AML-193 (cell line): ENCODE measurements at places on chromosomes 5 and 9.

- DNase-seq: no peak
Measured at GRCh38 chr5:8828596-8829322, 717.1 kb downstream of the SEMA5A start.

DNA sequence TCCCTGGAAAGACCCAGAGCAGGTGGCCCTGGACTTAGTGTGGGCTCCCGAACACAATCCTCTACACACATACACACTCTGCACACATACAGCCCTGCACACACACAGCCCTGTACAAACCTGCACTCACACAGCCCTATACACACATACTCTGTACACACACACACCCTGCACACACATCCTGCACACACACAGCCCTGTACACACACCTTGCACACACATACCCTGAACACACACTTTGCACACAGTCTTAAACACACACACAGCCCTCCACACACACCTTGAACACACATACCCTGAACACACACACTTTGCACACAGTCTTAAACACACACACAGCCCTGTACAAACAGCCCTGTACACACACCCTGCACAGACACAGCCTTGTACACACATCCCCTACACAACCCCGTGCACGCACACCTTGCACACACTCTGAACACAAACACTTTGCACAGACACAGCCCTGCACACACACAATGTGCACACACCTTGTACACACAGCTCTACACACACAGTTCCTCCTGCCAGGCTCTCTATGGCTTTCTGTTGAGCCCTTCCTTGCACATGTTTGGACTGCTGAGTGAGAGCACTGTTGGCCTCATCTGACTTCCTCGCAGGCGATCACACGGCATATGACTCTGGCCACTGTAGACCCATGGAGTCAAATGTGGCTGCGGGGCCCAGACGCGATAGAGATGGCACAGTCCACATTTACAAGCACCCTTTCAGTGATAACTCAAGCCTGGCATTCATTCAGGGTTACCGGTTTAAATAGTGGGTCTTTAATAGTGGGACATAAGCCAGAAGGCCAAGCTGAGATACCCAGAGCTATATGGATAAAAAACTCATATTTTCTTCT is 245.7 kb upstream of the IRX1 start:
- DNase-seq: no peak

DNA sequence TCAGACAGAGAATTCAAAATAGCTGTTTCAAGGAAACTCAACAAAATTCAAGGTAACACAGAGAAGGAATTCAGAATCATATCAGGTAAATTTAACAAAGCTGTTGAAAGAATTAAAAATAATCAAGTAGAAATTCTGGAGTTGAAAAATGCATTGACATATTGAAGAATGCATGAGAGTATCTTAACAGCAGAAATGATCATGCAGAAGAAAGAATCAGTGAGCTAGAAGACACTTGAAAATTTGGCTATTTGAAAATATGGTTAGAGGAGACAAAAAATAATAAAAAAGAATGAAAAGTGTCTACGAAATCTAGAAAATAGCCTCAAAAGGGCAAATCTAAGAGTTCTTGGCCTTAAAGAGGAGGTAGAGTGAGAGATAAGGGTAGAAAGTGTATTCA is 22.9 kb downstream of the LMBRD2 start:
- no peak for DNase-seq

DNA sequence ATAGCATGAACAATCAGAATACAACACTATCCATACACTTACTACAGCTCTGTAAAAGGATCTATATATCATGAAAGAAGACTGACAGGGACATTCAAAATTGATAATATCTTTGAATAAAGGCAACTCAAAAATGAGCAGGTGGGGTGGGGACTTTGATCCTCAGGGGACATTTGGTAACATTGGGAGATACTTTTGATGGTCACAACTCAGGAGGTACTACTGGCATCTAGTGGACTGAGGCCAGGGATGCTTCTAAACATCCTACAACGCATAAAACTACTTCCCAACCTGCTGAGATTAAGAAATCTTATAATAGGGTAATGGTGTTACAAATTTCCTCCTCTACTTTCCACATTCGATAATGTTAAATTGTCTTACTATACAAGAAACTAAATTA is 243.9 kb downstream of the ARL15 start:
- no peak for DNase-seq

GRCh38 chr9:110871736-110872135 is 166.5 kb downstream of the LPAR1 start:
- no peak for DNase-seq

DNA sequence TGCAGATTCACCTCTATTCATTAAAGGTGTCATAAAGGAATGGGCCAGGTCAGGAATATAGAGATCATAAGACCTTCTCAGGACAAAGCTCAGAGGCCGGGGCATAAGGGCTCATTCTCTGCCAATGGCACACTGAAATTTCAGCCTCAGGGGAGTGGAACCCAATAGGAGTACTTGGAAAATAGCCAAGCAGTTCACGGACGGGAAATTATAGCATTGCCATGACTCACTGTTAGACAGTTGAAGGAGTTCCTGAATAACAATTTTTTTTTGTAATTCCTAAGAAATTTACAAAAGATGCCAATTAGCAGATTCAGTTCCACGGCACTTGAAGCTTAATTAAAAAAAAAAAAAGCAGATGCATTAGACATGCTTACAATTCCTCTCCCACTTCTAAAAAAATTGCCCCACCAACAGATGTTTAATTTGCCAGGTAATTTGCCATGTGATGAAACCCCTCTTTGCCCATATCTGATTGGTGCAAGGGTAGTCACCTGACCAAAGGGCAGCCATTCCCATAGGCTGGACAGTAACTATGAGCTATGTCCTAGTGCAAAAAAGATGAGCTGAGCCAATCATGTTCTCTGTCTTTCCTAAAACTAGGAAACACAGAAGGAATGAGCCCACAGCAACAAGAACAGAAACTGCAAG is 58.6 kb downstream of the PTCD2 start:
- DNase-seq: no peak

GRCh38 chr5:169298193-169298592 is 2.7 kb downstream of the SLIT3 start:
- DNase-seq: no peak

- DNase-seq: peak; percentile 69
Measured at GRCh38 chr5:159240301-159240870, 22.7 kb upstream of the UBLCP1 start.

GRCh38 chr5:618450-618849 is 6.3 kb downstream of the CEP72 start:
- DNase-seq: no peak

- DNase-seq: no peak
Measured at GRCh38 chr9:6590772-6591384, 54.7 kb downstream of the GLDC start.

DNA sequence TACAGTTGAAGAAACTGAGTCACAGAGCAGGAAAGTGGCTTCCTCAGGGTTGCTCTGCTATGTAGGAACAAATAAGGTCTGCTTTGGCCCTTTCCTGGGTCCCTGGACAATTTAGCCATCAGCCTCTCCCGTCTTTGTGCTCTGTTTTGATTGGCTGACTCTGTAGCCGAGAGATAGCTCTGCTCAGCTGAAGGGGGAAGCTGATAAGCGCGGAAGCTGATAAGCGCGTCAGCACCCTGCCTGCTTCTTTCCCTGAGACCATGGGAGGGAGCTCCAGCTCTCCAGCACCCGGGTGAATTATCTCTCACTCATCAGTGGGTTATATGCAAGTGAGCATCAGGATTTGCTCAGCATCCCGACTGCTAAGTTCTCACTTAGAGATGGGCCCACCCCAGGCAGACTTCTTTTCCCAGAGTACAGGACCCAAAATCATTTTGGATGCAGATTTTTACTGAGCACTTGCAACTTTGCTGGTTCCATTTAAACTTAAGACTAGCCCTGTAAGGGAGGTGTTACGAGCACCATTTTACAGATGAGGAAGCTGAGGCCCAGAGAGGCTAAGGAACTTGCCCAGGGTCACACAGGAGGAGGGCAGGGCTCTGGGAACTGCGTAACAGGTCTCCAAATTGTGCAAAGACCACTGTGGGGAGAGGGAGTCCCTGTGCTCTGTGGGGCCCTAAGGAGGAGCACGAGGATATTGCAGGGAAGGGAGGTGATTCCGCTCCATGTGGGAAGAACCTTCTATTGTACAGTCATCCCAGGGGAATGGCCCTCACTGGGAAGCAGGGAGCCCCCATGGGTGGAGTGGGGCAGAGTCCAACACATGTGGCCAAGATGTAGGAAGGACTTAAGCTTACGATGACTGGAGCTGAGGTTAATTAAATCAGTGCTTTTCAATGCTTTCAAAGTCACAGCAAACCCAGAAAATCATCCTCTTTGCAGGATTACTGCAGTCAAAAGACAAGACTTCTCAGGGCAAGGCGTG is 83.7 kb upstream of the ORM1 start:
- no peak for DNase-seq

GRCh38 chr5:169811680-169812079 is 168.6 kb downstream of the INSYN2B start:
- no peak for DNase-seq

- DNase-seq: peak; percentile 12
Measured at GRCh38 chr9:126523611-126524111, 90.1 kb upstream of the LMX1B start.

GRCh38 chr5:74404574-74405508 is 235.7 kb downstream of the ENC1 start:
- DNase-seq: no peak

DNA sequence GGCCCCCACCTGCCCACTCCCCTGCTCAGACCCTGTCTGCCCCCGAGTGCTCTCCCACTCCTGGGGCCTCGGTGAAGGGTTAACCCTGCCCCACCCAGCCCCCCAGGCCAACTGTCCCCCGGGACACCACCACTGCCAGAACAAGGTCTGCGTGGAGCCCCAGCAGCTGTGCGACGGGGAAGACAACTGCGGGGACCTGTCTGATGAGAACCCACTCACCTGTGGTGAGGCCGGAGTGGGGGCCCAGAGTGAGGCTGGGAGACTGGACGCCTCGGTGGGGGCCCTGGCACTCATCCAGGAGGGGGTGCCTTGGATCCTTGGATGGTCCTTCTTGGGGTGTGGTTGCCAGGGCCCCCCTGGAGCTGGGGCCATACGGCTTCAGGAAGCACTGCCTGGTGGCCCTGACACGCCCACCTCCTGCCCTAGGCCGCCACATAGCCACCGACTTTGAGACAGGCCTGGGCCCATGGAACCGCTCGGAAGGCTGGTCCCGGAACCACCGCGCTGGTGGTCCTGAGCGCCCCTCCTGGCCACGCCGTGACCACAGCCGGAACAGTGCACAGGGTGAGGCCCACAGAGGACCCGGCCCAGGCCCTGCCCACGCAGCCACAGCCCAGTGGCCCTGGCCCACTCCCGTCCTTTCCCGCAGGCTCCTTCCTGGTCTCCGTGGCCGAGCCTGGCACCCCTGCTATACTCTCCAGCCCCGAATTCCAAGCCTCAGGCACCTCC is 2.1 kb downstream of the MAMDC4 start:
- DNase-seq: no peak

DNA sequence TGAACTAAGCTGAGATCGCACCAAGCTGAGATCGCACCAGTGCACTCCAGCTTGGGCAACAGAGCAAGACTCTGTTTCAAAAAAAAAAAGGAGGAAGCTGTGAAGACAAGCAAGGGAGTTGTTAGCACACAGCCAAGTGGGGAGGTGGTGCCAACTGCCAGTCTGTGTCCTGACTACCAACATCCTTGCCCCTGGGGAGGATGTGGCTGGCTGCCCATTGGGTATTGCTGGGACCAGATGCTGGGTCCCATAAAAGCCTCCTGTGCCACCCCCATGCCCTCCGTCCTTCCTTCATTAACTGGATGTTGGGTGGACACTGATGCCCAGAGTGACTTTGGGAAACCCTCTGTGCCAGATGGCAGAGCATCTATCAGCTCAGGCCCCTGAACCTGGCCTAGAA is 157.1 kb upstream of the COL5A1 start:
- no peak for DNase-seq

- DNase-seq: no peak
Measured at GRCh38 chr9:69380811-69381210, 55.8 kb downstream of the ENTREP1 start.

DNA sequence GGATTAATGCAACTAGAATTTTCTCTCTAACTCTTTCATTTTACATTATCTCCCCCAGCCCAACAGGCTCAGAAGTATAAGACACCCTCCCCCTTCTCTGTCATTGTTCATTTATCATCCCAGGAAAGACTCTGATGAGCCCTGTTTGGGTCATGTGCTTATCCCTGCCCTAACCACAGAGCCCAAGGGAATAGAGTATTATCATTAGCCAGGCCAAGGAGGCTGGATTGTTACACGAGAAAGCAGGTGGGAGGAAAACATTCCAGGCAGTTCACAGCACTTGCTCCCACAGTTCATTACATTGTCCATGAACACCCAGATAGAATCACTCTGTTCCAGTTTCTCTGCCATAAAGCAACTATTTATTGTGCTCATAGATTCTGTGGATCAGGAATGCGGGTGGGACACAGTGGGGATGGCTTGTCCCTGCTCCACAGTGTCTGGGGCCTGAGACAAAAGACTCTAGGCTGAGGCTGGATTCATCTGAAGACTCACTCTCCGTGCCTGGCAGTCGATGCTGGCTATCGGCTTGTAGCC is 59.5 kb upstream of the TMEM215 start:
- no peak for DNase-seq

GRCh38 chr5:113059232-113060040 is 82.8 kb downstream of the DCP2 start:
- DNase-seq: no peak

DNA sequence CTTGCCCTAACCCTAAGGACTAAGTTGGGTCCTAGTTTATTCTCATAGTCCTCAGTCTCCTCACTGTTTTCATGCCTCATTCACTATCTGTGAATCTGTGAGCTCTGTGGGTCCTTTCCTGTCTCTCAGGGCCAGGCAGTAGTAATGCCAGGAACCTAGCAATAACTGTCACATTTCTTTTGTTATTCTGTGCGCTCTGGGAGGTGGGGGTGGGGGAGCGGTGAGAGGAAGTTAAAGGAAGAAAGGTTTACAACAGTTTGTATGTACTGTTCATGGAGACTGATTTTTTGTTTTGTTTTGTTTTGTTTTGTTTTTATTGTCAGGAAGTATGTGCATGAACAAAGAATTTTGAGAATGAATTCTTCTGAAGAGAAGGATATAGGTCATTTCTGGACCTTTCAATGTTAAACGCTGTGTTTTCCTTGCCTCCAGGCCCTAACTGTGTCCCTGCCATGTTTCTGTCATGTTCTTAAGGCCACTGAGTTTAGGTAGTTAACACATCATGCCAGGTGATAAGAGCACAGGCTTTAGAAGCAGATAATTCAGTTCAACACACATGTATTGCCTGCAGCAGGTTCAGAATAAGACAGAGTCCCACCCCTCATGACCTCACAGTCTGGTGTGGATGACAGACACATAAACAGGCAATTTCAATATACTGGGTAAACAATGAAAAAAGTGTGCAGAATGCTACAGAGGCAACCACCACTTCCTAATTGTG is 13.3 kb upstream of the FEM1C start:
- no peak for DNase-seq

DNA sequence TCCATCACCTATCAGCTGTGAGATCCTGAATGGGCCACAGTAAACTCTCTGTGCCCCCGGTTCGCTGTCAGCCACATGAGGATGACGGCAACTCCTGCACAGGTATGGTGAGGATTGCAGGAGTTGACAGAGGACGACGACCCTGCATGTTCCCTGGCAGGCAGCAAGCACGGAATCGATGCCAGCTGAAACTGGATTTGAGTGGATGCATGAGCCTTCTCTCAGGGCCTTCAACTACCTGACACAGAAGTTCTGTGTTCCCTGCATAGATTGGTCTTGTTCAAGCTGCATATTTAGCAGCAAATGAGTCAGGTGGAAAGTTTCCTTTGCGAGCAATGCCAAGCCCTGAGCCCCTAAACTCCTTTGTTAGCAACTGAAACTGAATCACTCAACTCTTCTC is 69.6 kb upstream of the PTCH1 start:
- no peak for DNase-seq

- DNase-seq: no peak
Measured at GRCh38 chr5:132484391-132484725, 6.2 kb downstream of the IRF1 start.
